Upper lobe of right lung (tissue), 1 donor: ENCODE measurements at places on chromosomes 6 and 20. TPM values are rescaled to one million over a fixed set of nuclear protein-coding genes. Genes with fewer than 3 reads are reported as not detected.

The KHDRBS2 gene
- total RNA-seq, result 9.4 TPM

The OPN5 gene
- total RNA-seq, result not detected

The SCRT2 gene
- total RNA-seq, result not detected

- peaks cover 20% of the 10 kb centered on the region for H3K4me1 ChIP-seq
- DNase-seq, result peak; percentile 78
- no peak overlapping the region for H3K4me3 ChIP-seq
- no peaks in the 10 kb centered on the region for H3K36me3 ChIP-seq
- peak overlapping the region; percentile 66 for H3K27ac ChIP-seq
Observed at GRCh38 chr6:163356324-163356723, 58.2 kb upstream of the QKI start.

GRCh38 chr6:14518515-14519217 lies 401.1 kb downstream of the CD83 start:
- no peaks in the 10 kb centered on the region for H3K27me3 ChIP-seq
- no peak for DNase-seq
- no peaks in the 10 kb centered on the region for H3K4me1 ChIP-seq

- DNase-seq, result no peak
- H3K4me1 ChIP-seq, result no peaks in the 10 kb centered on the region
- no peaks in the 10 kb centered on the region for H3K27me3 ChIP-seq
- no peak overlapping the region for H3K4me3 ChIP-seq
- no peak overlapping the region for H3K27ac ChIP-seq
Observed at GRCh38 chr6:145204301-145204700, 531.0 kb downstream of the EPM2A start.

DNA sequence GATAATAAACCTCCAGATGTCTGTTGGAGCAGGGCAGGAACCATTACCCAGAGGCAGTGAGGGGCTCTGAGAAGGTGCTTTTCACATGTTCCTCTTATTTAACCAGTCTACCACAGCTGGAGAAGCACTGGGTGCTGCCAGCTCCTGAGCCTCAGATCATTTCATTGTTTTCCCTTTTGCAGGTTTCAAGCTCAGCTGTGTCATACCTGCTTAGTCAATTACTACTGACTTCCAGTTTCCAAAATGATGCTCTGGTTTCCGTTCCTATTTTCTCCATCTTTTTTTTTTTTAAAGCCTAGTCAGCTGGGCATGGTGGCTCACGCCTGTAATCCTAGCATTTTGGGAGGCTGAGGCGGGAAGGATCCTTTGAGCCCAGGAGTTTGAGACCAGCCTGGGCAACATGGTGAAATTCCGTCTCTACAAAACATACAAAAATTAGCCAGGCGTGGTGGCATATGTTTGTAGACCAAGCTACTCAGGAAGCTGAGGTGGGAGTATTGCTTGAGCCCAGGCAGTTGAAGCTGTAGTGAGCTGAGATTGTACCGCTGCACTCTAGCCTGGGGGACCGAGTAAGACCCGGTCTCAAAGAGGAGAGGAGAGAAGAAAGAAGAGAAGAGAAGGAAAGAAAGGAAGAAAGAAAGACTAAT lies 6.7 kb downstream of the FLOT1 start:
- no peaks in the 10 kb centered on the region for H3K27me3 ChIP-seq
- DNase-seq, result no peak
- H3K27ac ChIP-seq, result no peak overlapping the region
- H3K4me3 ChIP-seq, result no peak overlapping the region
- H3K4me1 ChIP-seq, result peaks cover 36% of the 10 kb centered on the region

DNA sequence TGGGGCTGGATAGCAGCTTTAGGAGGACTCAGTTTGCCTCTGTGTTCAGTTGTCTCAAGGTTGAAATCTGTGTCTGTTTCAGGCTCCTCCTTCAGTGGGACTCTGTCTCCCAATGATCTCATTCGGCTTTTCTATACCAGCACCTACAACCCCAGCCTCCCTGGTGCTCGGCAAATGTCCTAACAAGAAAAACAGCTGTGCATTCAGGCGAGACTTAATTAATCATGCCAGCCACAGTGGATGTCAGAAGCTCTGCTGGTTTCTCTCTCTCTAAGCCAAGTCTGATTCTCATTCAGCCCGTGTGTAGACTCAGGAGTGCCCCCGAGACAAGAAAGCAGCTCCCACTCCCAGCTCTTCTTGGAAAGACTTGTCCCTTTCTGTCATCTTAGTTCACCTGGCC lies 46.8 kb downstream of the SUN5 start:
- no peaks in the 10 kb centered on the region for H3K27me3 ChIP-seq
- no peaks in the 10 kb centered on the region for H3K36me3 ChIP-seq
- H3K4me3 ChIP-seq, result no peak overlapping the region
- no peaks in the 10 kb centered on the region for H3K4me1 ChIP-seq

DNA sequence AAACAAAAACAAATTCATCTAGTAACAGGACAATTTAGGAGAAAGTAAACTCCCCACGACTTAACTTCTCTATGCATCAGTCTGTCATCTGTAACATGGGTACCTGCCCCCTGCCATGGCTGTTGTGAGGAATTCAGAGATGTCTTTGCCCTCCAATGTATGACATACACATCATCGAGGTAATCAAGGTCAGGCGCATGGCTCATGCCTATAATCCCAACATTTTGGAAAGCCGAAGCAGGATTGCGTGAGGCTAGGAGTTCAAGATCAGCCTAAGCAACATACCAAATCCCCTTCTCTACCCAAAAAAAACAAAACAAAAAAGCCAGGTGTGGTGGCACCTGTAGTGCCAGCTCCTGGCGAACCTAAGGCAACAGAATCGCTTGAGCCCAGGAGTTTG lies 9.0 kb downstream of the EEF1A1 start:
- H3K36me3 ChIP-seq, result peaks cover 29% of the 10 kb centered on the region
- H3K27me3 ChIP-seq, result no peaks in the 10 kb centered on the region
- H3K27ac ChIP-seq, result no peak overlapping the region
- peaks cover 20% of the 10 kb centered on the region for H3K4me1 ChIP-seq
- H3K4me3 ChIP-seq, result no peak overlapping the region

DNA sequence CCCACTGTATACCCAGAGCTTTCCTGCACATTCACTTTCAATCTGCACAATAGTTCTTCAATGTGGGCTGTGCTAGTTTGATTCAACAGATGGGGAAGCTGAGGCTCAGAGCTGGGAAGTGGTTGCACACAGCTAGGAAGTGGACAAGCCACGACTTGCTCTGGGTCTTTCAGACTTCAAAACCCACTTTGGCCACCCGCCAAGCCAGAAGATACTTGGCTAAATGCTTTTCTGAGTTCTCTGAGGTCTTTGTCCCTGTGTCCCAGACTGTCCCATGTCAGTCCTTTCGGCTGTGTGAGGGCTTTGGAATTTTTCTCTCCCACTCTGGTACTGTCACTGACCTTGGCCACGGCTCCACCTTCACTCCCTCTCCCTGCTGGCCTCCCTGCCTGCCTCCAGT lies 10.6 kb downstream of the PDYN start:
- no peak overlapping the region for H3K27ac ChIP-seq
- H3K4me3 ChIP-seq, result no peak overlapping the region
- DNase-seq, result no peak
- no peaks in the 10 kb centered on the region for H3K36me3 ChIP-seq
- no peaks in the 10 kb centered on the region for H3K4me1 ChIP-seq

DNA sequence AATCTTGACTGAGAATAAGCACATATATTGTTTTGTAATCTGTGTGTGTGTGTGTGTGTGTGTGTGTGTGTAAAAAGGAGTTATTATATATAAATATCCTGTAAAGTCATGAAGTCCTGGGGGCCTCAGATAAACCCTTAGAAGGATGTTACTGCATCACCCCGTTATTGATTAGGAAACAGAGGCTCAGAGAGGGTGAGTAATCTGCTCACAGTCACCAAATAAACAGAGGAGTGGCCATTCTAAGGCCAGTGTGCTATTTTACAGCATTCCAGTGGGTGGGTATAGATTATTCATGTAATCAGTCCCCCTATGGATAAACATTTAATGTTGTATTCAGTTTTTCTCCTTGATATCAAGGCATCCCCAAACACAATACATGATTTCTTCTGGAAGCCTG lies 87.1 kb downstream of the CDC5L start:
- H3K27ac ChIP-seq, result no peak overlapping the region
- H3K27me3 ChIP-seq, result no peaks in the 10 kb centered on the region
- DNase-seq, result no peak
- no peaks in the 10 kb centered on the region for H3K36me3 ChIP-seq

GRCh38 chr6:79604583-79605037 lies 26.5 kb upstream of the SH3BGRL2 start:
- no peak overlapping the region for H3K4me3 ChIP-seq
- no peaks in the 10 kb centered on the region for H3K4me1 ChIP-seq
- H3K27ac ChIP-seq, result no peak overlapping the region
- no peak for DNase-seq
- H3K27me3 ChIP-seq, result no peaks in the 10 kb centered on the region

DNA sequence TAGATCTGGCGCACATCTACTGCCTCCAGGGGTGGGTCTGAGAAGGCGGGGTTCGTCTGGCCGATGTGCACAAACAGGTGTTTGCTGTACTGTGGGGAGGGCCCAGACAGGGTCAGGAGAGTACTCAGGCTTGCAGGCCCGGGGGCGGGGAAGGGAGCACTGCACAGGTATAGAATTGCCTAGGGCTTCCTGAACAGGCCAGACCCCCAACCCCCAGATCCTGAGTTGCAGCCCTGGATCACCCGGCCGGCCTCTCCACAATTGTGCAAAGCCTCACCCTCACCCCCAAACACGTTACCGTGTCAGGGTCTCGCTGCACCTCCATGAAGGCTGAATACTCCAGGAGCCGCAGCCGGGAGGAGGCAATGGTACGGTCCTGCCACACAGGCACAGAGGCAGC lies 7.8 kb downstream of the RPL10A start:
- H3K27me3 ChIP-seq, result no peaks in the 10 kb centered on the region
- H3K36me3 ChIP-seq, result peaks cover 34% of the 10 kb centered on the region
- peaks cover 4% of the 10 kb centered on the region for H3K4me1 ChIP-seq
- DNase-seq, result no peak
- no peak overlapping the region for H3K27ac ChIP-seq
- H3K4me3 ChIP-seq, result no peak overlapping the region

DNA sequence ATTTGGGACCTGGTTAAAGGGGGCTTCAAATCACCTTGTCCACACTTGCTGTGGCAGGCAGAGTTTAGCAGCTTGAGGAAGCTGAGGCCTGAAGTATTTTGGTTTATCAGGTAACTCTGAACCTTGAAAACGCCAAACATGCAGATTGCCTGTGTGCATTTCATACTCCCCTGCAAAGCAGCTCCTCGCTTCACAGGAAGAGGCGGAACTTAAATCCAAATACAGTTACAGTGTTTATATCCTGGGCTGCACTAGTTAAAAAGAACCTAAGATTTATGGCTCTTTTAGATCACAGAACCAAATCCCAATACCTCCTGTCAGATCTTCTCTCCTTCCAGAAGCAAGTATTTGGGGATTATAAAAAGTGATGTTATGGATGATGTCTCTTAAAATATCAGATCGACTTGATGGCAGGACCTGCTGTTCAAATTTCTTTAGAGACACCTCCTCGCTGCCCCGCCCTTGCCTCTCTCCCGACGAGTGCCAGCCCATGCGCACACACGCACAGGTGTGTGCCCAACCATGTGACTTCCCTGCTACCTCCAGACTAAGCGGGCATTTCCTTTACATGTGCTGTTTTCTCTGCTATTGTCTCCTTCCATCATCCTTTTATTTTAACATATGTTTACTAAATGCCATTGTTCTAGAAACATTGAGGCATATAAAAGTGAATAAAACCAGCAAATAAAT lies 224.6 kb upstream of the FOXQ1 start:
- no peaks in the 10 kb centered on the region for H3K4me1 ChIP-seq
- H3K4me3 ChIP-seq, result no peak overlapping the region
- no peaks in the 10 kb centered on the region for H3K36me3 ChIP-seq
- no peaks in the 10 kb centered on the region for H3K27me3 ChIP-seq
- H3K27ac ChIP-seq, result no peak overlapping the region

- H3K4me3 ChIP-seq, result no peak overlapping the region
- peak; percentile 63 for DNase-seq
Observed at GRCh38 chr6:163708466-163708865, 293.9 kb downstream of the QKI start.

DNA sequence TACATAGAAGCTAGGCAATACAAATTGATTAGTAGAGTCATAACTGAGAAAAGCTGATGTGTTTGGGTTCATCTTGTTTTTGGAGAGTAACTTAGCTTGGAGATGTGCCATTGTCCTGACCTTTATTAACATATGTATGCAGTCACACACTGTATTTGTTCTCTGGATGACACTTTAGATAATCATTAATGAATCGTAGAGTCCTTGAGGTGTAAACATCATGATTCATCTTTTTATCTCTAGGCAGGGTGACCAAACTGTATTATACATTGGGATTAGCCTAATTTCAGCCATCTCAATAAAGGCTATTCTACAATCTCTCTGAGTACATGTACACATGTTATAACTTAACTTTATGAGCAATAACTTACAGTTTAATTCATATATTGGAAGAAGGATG lies 3.6 kb upstream of the MTCL3 start:
- no peak overlapping the region for H3K4me3 ChIP-seq
- no peak for DNase-seq
- H3K27ac ChIP-seq, result no peak overlapping the region
- H3K4me1 ChIP-seq, result peaks cover 5% of the 10 kb centered on the region

DNA sequence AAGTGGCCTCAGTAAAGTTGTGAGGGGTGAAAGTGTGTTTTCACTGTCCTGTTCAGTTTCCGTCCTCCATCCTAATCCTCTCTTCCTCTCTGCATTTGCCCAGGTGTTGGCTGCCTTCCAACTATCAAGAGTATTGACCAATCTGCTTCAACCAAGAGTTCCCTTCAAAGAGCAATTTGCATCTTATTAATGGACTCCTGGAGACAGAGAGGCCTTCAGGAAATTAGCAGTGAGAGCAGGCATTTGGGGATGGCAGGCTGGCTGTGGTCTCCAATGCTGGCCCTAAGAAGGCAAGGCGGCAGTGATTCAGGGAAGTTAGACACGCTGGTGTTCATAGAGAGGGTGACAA lies 77.2 kb downstream of the GPR6 start:
- no peak for DNase-seq
- no peaks in the 10 kb centered on the region for H3K36me3 ChIP-seq
- H3K4me3 ChIP-seq, result no peak overlapping the region
- H3K4me1 ChIP-seq, result no peaks in the 10 kb centered on the region
- H3K27me3 ChIP-seq, result no peaks in the 10 kb centered on the region

DNA sequence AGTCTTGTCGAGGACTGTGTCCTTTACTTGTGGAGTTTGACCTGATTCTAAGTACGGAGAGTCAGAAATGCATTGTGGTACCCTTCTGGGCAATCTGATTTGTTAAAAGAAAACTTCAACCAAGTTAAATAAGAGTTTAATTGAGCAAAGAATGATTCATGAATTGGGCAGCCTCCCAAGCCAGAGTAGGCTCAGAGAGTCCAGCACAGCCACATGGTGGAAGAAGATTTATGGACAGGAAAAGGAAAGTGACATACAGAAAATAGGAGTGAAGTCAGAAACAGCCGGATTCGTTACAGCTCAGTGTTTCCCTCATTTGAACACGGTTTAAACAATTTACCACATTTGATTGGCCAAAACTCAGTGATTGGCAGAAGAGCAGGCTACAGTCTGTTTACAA lies 329.2 kb downstream of the DHX35 start:
- no peaks in the 10 kb centered on the region for H3K36me3 ChIP-seq
- no peaks in the 10 kb centered on the region for H3K27me3 ChIP-seq
- H3K4me3 ChIP-seq, result no peak overlapping the region
- DNase-seq, result no peak

GRCh38 chr6:106456756-106457155 lies 96.2 kb downstream of the CRYBG1 start:
- H3K36me3 ChIP-seq, result no peaks in the 10 kb centered on the region
- no peak overlapping the region for H3K27ac ChIP-seq
- no peaks in the 10 kb centered on the region for H3K4me1 ChIP-seq
- DNase-seq, result no peak
- H3K4me3 ChIP-seq, result no peak overlapping the region
- H3K27me3 ChIP-seq, result no peaks in the 10 kb centered on the region

GRCh38 chr20:59084041-59084850 lies 41.7 kb upstream of the PRELID3B start:
- no peak overlapping the region for H3K27ac ChIP-seq
- no peak overlapping the region for H3K4me3 ChIP-seq
- no peaks in the 10 kb centered on the region for H3K4me1 ChIP-seq
- no peaks in the 10 kb centered on the region for H3K27me3 ChIP-seq
- DNase-seq, result no peak
